Stimulated activated CD4-positive, alpha-beta T cell treated with anti-CD3 and anti-CD28 coated beads, Interleukin-12 subunit alpha, Interleukin-12 subunit beta, amount 100 ng/mL, for 4 hours (primary cell): ENCODE measurements at places on chromosomes 12 and 14.

DNA sequence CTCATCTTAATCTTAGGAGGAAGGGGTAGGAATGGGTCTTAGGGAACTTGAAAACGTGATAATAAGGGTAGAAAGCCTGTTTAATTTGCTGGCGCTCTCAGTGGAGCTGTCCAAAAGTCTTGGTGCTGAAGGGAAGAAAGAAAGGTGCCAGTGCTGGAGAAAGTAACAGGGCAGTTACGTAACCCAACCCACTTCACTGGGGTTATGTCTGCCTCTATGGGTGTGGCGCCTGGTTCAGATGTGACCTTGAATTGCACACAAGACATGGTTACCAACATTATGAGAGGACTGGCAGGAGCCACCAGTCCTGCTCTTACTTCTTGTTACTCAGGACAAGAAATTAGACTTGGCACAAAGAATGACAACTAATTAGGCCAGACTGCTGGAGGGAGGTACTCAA lies 18.6 kb upstream of the GPATCH2L start:
- DNase-seq: no peak

DNA sequence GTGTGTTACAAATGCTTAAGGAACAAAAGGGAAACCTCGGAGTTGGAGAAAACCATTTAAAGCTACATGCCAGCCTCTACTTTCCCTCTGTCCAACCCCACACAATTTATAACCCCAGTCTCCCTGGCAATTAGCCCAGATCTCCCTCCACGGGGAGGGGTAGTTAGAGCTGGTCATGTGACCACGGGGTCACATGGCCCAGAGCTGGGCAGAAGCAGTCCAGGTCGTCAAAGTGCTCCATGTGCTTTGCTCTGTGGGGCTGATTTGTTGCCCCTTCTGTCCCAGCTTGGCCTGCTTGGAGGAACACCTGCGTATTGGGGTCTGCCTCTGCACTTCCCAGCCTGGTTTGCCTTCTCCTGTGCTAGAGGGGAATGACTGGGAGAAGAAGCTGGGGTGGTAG lies 219.1 kb downstream of the RBM19 start:
- no peak for DNase-seq

- DNase-seq: no peak
These were observed 13.1 kb downstream of the TMEM63C start for GRCh38 chr14:77194706-77195105.

DNA sequence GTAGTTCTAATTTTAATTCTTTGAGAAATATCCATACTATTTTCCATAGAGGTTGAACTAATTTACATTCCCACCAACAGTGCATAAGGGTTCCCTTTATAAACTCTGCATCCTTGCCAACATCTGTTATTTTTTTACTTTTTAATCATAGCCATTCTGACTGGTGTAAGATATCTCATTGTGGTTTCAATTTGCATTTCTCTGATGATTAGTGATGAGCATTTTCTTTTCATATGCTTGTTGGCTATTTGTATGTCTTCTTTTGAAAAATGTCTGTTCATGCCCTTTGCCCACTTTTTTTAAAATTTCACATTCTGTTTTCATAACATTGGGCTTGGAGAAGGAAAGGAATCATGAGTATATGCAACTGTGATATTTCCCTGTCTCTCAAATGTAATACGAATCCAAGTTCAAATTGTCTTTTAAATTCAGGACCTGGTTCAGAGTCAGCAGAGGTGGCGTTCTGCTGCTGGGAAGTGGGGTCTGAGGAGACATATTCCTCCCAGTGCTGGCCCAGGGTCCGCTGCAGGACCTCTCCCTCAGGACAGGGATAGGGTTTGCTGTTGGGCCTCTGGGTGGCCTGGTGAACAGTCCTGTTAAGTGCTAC lies 81.2 kb upstream of the ETV6 start:
- no peak for DNase-seq

DNA sequence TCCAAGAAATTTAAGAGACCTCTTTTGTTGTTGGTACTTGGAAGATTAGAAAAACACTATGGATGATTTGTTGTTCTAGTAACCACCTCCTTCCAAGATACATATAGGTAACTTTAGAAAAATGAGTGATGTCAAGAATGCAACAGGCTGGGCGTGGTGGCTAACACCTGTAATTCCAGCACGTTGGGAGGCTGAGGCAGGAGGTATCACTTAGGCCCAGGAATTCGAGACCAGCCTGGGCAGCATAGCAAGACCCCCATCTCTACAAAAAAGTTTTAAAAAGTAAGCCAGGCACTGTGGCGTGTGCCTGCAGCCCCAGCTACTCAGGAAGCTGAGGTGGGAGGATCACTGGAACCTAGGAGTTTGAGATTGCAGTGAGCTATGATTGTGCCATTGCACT lies 97.8 kb downstream of the PCNX1 start:
- DNase-seq: no peak

DNA sequence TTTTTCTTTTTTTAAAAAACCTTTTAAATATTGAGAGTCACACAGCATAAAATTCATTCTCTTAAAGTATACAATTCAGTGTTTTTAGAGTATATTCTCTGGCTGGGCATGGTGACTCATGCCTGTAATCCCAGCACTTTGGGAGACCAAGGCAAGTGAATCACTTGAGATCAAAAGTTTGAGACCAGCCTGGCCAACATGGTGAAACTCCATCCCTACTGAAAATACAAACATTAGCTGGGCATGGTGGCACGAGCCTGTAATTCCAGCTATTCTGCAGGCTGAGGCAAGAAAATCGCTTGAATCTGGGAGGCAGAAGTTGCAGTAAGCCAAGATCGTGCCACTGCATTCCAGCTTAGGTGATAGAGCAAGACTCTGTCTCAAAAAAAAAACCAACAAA lies 68.4 kb upstream of the BCAT1 start:
- no peak for DNase-seq

GRCh38 chr14:87643005-87643404 lies 350.0 kb downstream of the GALC start:
- no peak for DNase-seq

GRCh38 chr12:123045678-123046077 lies 65.2 kb downstream of the ARL6IP4 start:
- DNase-seq: no peak

- no peak for DNase-seq
These were observed 1.7 kb upstream of the SIX6 start for GRCh38 chr14:60506985-60507829.

- DNase-seq: no peak
These were observed 118.9 kb downstream of the SLC35F4 start for GRCh38 chr14:57747036-57747435.

GRCh38 chr14:98433436-98433835 lies 838.6 kb downstream of the BCL11B start:
- DNase-seq: no peak

DNA sequence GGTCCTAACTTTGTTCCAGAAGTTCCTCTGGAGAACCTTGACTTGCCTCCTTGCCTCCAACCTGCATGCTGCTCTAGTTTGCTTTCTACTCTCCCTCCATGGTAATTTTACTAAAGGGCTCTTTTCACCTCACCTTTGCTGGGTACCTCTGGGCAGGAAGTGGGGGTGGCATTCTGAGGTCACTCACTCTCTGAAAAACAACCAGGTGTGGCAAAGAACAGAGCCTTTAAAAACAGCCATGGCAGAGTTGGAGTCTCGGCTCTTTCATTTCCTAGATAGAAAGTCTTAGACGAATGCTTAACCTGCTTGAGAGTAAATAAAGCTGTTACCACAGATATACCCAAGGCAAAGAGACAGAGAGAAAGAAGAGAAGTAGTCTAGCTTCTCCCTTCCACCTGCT lies 827.9 kb downstream of the BCL11B start:
- no peak for DNase-seq

- DNase-seq: no peak
These were observed 45.5 kb downstream of the FGD4 start for GRCh38 chr12:32444895-32445294.

DNA sequence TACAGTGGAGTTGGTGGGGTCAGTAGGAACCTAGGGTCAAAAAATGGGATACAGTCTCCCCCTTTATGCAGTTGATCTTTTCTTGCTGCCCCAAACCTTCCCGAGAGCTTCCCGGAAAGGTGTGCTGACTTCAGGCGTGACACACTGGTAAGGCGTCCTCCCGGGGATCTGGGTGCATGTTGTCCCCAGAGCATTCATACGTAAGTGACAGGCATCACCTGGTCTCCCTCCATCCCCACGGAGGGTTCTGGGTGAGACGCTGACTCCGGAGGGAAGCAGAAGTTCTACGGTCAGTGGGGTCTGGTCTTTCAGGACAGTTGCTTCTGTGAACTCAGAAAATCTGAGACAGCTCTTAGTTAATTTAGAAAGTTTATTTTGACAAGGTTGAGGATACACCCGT lies 159.6 kb upstream of the RTL1 start:
- DNase-seq: no peak

GRCh38 chr12:121513464-121514183 lies 67.2 kb downstream of the KDM2B start:
- no peak for DNase-seq
